A549 treated with Mapracorat at 1 μM for 4 hours (cell line): ENCODE measurements at places on chromosomes 12 and 14. TPM values are rescaled to one million over a fixed set of nuclear protein-coding genes. Genes with fewer than 3 reads are reported as not detected.

Gene KCNH3
- 1.5 to 2.6 TPM (median 2.3 TPM) in 5 replicates for total RNA-seq

Gene GPR68
- total RNA-seq = 0.13 to 0.24 TPM (median 0.13 TPM) in 5 replicates

Gene PLCZ1
- not detected in 5 replicates for total RNA-seq

Gene PLA2G1B
- total RNA-seq = not detected in 5 replicates

Gene POLE
- total RNA-seq = 44.7 to 53.5 TPM (median 51.4 TPM) in 5 replicates
